Stimulated activated CD4-positive, alpha-beta T cell treated with anti-CD3 and anti-CD28 coated beads, Interleukin-1b, Interleukin-23, amount 100 ng/mL, for 1 hour (primary cell): ENCODE measurements at places on chromosomes 2 and 18.

DNA sequence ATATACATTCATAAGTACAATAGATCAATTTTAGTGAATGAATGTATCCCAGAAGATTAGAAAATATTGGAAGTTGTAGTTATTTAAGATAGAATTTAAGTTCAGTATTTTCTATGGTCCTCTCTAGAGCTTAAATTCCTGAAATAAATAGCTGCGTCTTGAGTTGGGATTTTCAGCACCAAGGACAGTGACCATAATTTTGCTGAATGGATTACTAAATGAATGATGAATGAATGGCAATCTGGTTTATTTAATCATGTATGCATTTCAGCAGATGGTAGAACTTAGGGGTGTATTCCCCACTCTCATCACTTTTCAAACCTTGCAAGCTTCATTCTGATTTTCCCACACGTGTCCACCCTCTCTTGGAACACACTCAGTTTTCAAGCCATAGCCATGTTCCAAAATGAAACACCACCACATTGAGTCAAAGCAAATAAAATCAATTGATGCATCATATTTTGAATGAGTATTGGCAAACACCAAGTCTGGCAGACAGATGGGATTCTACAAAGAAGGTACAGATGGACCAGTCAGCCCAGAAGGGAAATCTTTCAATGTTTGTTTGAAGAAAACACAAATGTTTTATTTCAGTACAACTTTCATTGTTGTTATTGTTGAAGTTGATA lies 362.2 kb upstream of the NXPH2 start:
- DNase-seq = no peak

DNA sequence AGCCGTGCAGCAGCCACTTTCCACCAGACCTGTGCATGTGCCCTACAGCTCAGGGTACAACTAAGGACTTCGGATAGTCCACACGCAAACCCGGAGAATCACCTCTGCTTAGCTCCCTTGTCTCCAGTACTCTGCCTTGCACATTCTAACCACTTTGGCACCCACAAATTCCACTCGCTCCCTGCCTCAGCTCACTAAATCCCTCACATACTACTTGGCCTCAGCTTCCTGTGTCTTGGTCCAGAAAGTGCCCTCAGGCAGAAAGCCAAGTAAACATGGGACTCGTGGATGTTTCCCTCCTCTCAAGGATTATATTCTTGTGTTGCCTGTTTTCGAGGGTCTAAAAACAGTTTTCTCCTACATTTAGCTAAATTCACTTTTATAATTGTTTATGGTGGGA lies 157.8 kb upstream of the DAPL1 start:
- DNase-seq = no peak

DNA sequence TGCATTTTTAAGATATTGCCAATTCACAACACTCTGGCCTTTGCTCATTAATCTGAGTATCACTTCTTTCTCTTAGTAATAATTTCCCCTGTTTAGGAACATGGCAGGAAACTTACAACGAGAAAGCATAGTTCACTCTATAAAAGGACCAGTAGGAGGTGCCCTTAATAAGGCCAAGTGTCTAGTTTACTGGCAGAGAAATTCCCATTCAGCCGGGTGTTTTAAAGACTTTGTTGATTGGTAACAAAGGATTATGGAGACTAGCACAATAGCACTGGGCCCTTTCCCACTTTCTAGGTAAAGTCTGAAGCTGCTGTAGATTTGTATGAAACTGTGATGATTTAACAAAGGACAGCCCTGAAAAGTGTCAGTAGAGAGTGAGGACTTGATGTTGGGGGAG lies 3.1 kb downstream of the DCC start:
- no peak for DNase-seq

DNA sequence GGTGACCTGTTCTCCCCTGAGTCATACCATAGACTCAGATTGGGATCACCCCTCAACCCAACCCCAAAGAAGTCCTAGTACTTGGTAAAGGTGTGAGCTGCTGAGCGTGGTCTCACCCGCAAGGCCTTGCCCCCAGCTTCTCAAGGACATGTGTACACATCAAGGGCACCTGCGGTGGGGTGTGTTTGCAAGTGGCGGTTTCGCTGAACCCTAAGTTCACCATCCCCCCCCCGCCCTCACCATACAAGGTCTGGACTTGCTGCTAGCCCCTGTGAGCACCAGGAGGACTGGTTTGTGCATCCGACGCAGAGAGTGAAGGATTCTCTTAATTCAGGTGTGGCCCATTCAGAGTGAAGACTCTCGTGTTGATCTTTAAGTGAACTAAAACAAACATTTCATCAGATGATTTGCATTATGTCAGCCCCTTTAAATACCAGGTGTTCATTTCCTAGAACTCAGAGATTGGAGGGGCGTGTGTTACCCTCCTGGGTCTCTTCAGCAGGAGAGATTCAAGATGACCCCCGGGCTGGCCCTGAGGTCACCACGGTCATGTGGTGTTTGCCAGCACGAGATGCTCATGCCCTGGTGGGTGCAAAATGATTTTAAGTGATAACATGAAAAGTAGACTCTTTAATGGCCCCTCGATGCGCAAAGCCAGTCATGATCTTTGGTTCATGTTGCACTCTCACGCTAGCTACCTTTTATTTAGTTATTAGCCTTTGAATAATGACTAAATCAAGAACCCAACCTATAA lies 27.8 kb downstream of the MTERF4 start:
- DNase-seq = no peak

DNA sequence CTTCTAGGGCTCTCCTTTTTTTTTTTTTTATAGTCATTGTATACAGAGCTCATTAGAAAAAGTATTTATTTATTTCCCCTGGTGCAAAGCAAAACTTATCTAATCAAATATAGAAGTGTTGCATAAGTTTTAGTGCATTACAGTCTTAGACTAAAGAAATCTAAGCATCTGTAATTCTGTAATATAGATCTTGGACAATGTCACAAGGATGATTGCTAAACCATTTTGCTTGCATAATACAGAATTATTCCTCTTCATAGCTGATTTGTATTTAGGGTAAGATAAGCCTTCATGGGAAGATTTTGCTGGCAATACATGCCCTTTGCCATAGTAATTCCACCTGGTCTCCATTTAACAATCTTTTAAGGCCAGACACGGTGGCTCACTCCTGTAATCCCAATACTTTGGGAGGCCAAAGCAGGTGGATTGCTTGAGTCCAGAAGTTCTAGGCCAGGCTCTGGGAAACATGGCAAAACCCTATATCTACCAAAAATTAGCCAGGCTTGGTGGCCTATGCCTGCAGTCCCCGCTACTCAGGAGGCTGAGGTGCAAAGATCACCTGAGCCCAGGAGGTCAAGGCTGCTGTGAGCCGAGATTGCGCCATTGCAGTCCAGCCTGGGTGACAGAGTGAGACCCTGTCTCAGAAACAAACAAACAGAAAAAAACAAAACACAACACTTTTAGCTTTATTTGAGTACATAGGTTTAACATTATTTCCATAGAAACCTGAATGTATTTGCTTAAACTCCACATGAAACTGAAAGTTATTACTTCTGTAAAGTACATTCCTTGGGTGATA lies 2.2 kb upstream of the ACADL start:
- no peak for DNase-seq

DNA sequence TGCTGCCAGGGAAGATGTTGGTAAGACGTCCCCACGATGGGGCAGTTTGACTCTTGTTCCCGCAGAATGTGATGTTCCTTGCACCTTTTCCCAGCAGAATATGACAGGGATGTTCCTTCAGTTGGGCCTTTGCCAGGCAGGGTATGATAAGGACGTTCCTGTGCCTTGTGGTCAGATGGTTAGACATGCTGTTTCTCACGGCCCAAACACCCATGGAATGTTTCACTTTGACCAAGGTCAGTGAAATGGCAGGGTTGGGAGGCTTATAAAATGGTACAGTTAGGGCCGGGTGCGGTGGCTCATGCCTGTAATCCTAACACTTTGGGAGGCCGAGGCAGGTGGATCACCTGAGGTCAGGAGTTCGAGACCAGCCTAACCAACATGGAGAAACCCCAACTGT lies 40.3 kb upstream of the YPEL5 start:
- no peak for DNase-seq

DNA sequence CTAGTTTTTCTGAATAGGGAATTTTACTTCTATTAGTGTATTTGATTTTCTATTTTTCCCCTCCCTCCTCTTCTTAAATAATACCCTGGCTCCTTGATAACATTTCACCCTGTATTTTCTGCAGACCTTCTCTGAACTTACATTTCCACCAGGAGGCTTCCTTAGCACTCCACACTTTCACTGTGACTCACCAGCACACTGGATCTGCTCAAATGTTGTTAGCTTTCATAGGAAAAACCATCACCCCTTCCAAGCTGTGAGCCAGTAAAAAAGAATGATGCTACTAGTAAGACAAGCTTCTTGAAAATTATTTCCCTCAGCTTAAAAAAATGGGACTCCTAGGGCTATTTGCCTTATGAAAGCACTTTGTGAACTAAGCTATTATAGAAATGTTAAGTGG lies 16.1 kb downstream of the SUPT7L start:
- DNase-seq = no peak

- no peak for DNase-seq
Measured at GRCh38 chr2:39608686-39609441, 56.9 kb upstream of the TMEM178A start.

GRCh38 chr2:197705912-197706838 lies 1.0 kb downstream of the MARS2 start:
- DNase-seq = no peak

DNA sequence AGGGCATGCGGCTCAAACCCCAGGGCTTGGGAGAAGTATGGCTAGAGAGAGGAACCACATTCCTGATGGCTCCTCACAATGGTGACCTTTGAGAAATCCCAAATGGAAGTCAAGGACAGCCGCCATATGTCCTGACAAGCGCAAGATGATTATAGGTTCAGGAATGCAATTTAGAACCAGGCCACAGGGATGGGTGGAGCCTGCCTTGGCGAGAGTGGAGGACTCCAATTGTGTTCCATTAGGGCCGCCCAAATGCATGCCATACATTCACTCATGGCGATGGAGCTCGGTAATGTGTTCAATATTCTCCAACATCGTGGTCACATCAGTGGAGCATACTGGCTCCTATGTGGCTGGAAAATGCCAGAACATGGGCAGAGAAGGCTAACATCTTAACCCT lies 662.9 kb upstream of the ID2 start:
- no peak for DNase-seq

- DNase-seq = no peak
Measured at GRCh38 chr2:3130889-3131635, 246.6 kb downstream of the EIPR1 start.

DNA sequence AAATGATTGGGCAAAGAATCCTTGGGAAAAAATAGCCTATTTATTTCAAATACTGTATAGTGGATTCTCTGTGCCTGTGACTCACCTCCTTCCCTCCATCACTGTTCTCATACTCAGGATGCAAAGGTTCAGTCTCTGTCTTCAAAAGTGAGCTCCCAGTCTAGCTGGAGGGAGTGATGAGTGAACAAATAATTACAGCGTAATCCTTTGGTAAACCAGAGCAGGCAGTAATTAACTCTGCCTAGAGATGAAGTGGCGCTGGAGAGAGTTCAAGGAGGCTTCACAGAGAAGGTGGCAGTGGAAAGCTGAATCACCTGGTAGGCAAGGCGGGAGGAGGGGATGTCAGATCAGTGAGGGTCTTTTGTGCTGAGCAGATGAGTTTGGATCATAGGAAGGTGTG lies 6.5 kb downstream of the DGUOK start:
- no peak for DNase-seq

DNA sequence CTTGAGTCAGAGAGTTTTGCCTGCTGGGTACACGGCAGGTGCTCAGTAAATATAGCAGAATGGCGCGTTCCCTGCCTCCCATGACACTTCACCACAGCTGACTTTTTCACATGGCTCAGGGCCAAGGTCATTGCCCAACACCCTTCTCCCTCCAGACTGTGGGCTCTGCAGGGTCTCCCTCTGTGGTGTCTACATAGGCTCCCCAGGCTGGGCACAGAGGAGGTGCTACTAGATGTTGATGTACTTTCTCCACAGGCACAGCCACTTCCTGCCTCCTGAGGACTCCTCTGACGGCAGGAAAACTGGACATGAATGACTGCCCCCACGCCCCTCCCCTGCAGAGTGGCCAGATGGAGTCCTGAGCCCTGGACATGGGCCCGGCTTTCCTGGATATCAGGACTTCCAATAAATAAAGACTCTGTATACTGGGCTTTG lies 4.2 kb downstream of the CHCHD5 start:
- no peak for DNase-seq

DNA sequence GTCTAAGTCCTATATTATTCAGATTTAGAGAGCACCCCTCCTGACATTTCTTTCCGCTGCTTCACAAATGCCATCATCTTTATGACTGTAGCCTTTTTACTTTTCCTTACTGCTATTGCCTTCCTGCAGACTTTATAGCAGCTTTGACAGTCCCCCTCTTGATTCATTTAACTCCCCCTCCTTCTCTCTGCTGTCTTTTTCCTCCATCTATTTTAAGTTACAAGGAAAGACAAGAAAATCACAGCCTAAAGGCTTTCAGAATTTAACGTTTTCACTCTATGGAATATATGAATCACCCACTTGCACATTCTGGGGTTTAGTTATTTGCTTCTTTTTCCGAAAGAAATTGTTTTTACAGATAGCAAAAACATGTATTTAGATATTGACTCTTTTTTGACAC lies 183.4 kb upstream of the SETBP1 start:
- no peak for DNase-seq

GRCh38 chr18:33076601-33077000 lies 303.8 kb upstream of the KLHL14 start:
- DNase-seq = no peak

- DNase-seq = no peak
Measured at GRCh38 chr2:239318790-239319661, 81.8 kb downstream of the HDAC4 start.

DNA sequence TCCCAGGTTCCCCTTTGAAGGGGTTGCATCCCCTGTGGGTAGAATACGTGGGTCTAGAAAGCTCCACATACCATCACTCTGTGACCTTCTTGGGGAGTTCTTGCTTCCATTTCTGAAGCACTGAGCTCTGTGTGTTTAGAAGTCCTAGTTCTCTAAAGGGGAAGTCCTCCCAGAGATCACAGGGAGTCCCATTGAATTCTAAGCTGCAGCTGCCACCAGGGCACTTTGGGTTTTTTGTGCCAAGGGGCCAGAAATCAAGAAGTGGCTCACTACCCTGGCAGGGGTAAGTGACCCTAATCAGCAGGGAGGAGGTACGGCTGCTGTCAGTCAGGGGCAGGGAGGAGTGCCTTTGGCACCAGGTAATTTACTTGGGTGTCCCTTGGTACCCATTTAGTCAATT lies 70.9 kb downstream of the EHD3 start:
- no peak for DNase-seq

DNA sequence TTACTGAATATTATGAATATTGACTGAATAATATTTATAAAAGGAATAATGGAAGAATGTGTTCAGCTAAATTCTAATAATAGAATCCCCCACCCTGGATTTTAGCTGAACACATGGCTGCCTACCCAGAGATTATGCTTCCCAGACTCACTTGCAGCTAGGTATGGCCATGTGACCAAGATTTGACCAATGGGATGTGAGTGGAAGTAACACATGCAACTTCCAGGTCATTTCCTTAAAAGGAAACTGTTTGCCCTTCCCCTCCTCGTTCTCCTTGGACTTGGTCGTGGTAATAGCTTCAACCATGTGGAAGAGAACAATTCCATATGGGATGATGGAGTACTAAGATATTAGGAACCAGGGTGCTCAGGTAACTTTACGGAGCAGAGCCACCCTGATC lies 47.8 kb downstream of the KIAA2012 start:
- no peak for DNase-seq
